Activated CD4-positive, alpha-beta T cell treated with anti-CD3 and anti-CD28 coated beads for 4 hours (primary cell): ENCODE measurements at places on chromosomes 16 and 17.

DNA sequence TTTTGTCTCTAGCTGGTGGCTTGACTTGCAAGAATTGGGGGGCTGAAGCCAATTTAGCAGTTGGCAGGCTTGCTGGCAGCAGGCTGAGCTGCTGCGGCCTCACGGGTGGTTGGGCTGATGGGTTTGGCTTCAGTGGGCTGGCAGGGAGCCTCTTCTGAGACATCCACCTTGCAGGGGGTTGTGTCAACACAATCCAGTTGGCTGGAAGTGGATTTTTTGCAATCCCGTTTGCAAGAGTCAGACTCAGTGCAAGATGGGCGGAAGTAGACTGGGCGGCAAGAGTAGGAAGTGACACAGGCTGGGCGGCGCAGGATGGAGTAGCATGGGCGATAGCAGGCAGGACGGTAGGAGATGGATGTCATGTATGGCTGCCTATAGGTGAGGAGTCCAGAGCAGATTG is 1.5 kb downstream of the KRTAP16-1 start:
- DNase-seq: no peak

GRCh38 chr16:69404275-69404805 is 18.5 kb upstream of the TERF2 start:
- no peak for DNase-seq

- no peak for DNase-seq
These were observed 36.7 kb upstream of the CIBAR2 start for GRCh38 chr16:85148931-85149330.

GRCh38 chr17:75402026-75402425 is 3.5 kb downstream of the GRB2 start:
- no peak for DNase-seq
